ENCODE measurements at places on chromosomes 16 and 17.
A peak's percentile ranks its signal among the peaks of the same experiment; 100 is the strongest.

GRCh38 chr16:83045790-83046189 lies 419.0 kb downstream of the CDH13 start:
- no peak for DNase-seq

GRCh38 chr17:44610871-44611270 lies 45.4 kb upstream of the MEIOC start:
- DNase-seq = peak; percentile 58

GRCh38 chr17:3167574-3167973 lies 29.7 kb upstream of the OR1A2 start:
- DNase-seq = no peak

DNA sequence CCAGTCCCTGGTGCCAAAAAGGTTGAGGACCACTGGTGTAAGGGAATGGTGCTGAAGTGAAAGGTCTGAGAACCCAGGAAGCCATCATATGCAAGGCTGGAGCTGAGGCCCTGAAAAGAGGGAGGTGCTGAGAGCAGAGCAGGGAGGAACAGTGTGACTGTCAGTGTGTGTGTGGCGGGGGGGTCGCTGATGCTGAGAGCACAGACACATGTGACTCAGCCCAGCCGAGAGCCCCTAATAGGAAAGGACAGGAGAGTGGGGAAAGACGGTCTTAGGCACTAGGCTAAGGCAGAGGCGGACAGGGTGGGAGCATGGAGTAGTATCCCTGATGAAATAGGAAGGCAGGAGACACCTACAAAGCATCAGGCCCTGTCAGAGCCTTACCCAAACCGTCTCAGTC lies 1.2 kb downstream of the B9D1 start:
- no peak for DNase-seq

- no peak for DNase-seq
Observed at GRCh38 chr16:66690106-66690847, 6.3 kb downstream of the CMTM4 start.

DNA sequence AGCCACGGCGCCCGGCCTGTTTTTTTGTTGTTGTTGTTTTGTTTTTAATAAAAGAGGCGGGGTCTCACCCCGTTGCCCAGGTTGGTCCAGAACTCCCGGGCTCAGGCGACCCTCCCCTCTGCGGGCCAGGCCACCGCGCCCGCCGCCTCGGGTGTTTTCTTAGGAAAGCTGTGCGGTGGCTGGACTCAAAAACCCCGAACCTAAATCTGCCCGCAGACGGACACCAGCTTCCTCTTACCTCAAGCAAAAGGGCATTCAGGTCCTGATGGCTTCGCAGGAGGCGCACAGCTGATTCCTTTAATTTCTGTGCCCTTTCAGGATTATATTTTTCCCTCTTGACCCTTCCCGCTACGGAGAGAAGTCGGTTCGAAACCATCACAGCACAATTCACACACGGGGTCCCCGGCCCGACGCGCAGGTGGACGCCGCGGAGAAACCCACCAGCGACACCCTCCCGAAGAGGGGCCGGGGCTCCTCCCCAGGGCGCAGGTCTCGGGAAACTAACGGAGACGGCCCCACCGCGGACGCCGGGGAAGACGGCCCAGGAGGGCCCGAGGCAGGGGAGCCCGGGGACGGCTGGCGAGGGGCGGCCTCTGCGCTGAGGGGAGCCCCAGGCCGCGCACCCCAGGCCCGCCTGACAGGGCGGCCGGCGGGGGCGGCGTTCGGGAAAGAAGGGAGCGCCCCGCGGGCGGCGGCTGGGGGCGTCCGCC lies 653 bp downstream of the FANCA start:
- no peak for DNase-seq

DNA sequence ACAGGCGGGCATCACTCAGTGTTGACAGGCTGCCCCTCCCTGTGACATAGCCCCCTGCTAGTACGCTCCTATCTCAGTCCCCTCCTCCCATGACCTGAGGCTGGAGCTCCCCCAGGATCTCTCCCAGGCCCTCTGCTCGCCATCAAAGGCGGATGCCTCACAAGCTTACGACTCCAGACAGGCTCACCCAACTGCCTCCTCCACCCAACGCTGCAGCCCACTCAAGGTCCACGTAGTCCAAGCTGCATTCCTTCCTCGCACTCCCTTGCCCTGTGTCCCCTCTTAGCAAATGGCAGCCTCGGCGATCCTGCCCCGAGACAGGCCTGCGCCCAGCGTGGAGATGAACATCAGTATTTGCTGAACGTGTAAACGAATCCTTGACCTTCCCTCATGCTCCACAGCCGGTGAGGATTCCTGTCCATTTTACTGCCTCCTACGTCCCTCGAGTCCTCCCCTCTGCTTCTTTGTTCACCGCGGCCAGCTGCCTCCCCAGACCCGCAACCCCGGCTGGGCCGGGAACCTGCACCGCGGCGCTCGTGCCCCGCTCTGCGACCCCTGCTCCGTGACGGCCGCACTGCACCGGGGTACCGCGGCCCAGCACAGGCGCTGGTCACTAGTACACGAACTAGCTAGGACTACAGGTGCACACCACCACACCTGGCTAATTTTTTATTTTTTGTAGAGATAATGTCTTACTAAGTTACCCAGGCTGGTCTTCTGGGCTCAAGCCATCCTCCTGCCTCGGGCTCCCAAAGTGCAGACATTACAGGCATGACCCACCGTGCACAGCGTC lies 838 bp upstream of the TMEM97 start:
- DNase-seq = no peak

GRCh38 chr17:74951680-74952421 lies 16.2 kb downstream of the OTOP3 start:
- DNase-seq = no peak

DNA sequence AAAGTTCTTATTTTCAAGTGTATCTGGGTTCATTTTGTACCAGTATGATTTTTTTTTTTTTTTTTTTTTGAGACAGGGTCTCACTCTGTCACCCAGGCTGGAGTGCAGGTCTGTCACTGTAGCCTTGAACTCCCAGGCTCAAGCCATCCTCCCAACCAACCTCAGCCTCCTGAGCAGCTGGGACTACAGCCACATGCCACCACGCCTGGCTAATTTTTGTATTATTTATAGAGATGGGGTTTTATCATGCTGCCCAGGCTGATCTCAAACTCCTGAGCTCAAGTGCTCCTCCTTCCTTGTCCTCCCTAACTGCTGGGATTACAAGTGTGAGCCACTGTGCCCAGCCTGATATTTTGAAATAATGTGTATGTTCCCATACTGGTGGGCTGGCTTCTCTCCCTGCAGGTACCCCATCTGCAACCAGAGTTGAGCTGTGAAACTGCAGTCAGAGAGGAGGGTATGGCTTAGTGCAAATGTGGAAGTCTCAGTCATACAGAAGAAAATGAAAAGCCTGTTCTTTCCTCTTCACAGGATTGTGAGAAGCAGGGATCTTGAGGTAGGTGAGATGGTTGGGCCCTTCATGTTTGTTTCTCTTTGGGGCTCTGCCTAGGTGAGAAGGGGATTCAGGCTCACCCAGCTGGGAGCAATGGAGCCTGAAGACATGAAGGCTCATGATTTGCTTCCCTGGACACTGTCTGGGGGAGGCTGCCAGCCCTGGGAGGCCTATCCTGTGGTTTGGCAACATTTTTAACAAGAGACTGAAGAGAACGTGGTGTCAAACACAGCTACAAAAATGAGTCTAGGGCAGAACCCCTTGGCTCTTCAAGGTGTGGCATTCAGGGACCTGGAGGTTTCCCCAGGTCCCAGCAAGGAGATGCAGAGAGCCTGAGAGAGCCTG lies 41.3 kb upstream of the SIAH1 start:
- DNase-seq = peak; percentile 49

GRCh38 chr16:1677339-1677738 lies 740 bp upstream of the JPT2 start:
- DNase-seq = no peak

GRCh38 chr17:53088481-53088880 lies 734.2 kb upstream of the KIF2B start:
- DNase-seq = no peak

DNA sequence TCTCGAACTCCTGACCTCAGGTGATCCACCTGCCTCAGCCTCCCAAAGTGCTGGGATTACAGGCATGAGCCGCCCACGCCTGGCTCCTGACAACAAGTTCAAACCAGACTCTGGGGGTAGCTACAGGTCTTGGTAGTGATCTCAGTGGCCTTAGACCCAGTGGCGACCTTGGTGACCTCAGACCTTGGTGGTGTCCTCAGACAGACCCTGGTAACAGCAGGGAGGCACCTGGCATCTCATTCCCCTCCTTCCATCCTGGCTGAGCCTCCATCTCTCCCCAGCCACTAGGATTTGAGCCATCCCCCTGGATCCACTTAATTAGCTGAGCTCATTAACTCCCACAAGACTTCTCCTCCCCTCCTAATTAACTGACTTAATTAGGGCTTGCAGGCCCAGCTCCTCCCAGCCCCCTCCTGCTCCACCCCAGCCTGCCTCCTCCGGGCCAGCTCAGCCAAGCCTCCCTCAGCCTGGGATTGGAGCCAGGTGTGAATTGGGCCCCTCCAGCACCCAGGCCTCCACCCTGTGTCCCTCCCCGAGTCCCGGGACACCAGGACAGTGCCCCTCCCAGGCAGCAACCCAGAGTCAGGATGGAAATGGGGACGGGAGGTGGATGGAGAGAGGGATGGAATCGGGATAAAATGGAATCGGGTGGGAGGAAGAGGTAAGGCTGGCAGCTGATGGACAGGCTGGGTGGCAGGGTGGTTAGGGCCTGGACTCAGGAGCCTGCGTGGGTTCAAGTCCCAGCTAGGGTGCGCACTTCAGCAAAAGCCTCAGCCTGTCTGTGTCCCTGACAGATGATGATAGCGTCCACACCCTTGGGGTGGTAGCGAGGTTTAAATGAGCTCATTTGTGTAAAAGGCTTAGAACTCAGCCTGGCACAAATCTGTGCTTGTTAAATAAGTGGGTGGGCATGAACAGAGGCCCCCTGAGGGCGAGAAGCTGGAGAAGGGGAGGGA lies 11.2 kb upstream of the SBK1 start:
- no peak for DNase-seq

DNA sequence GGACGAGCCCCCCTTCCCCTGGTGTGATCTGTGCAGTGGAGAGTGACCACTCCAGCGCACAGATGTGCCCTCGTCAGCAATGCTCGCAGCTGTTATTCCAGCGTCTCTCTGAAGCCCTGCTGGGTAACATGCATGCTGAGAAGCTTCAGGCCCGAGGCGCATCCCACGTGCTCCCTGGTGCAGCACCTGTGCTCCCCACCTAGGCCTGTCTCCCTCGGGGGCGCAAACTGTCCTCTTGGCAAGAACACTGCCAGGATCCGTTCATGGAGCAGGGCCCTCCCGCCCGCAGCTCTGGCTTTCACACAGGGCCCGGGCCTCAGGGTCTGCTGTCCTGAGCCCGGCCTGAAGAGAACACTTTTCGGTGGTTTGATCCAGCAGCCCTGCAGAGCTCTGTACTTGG lies 13.0 kb downstream of the TMEM204 start:
- DNase-seq = no peak
